Right hindlimb (tissue), 1 donor: ENCODE measurements at places on chromosomes 11 and 22.

- DNase-seq, result no peak
Measured at GRCh38 chr11:77401486-77402217, 72.2 kb downstream of the PAK1 start.

- no peak for DNase-seq
Measured at GRCh38 chr11:111531136-111531535, 9.4 kb upstream of the LAYN start.

- DNase-seq, result no peak
Measured at GRCh38 chr22:36486619-36487384, 5.4 kb upstream of the TXN2 start.

DNA sequence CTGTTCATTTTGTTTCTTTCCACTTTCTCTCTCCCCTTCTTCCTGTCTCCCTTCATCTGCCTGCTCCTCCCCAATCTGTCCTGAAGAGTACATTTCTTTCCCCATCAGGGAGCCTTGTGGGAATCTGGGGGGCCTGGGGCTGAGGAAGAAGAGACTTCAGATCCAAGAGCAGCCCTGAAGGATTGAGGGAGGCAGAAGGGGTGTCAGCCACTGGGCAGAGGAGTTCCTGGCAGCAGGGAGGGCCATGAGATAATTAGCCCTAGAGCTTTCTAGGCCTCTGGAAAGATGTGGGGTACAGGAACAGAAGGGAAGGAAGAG lies 24.4 kb upstream of the OAF start:
- DNase-seq, result peak; percentile 33

GRCh38 chr11:17351172-17351509 lies 459 bp upstream of the NCR3LG1 start:
- DNase-seq, result no peak

- no peak for DNase-seq
Measured at GRCh38 chr11:8221046-8221723, 42.5 kb downstream of the LMO1 start.

- DNase-seq, result peak; percentile 47
Measured at GRCh38 chr11:10770626-10771254, 19.7 kb downstream of the CTR9 start.

DNA sequence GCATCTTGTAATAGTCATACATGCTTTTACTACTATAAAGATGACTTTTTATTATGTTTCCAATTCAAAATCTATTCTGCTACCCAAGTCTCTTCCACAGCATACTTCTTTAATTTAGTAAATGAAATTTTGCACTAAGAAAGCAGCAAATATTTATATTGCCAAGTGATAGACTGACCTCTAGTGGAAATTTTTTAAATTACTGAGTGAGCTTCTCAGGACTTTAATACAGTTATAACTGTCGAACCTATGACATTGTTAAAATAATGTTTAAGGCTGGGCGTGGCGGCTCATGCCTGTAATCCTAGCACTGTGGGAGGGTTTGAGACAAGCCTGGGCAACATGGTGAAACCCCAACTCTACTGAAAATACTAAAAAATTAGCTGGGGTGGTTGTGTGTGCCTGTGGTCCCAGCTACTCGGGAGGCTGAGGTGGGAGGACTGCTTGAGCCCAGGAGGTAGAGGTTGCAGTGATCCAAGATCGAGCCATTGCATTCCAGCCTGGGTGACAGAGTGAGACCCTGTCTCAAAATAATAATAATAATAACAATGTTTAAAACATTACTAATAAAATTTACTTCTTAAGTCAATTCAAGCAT lies 27.3 kb downstream of the STK33 start:
- no peak for DNase-seq

GRCh38 chr22:20055654-20056053 lies 24.4 kb upstream of the DGCR8 start:
- DNase-seq, result no peak

GRCh38 chr11:94732617-94733281 lies 35.4 kb upstream of the AMOTL1 start:
- peak; percentile 51 for DNase-seq

GRCh38 chr11:82858556-82859091 lies 41.6 kb downstream of the PRCP start:
- no peak for DNase-seq

DNA sequence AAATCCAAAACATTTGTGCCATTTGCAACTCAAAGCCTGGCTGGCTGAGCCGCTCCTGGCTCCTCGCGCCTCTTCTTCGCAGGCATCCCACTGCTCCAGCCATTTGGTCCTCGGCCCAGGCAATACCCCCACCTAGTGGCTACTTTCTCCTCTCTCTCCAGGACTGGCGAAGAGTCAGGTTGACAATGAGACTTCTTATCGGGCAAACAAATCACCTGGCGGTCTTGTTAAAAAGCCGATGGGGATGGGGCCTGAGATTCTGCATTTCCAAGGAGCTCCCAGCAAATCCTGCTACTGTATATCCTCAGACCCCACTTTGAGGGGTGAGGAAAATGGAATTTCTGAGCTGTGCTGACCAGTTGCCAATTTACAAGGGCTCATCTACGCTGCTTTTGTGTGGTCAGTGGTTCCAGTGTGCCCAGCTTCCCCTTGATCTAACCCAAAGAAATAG lies 89.0 kb downstream of the ISX start:
- peak; percentile 54 for DNase-seq

DNA sequence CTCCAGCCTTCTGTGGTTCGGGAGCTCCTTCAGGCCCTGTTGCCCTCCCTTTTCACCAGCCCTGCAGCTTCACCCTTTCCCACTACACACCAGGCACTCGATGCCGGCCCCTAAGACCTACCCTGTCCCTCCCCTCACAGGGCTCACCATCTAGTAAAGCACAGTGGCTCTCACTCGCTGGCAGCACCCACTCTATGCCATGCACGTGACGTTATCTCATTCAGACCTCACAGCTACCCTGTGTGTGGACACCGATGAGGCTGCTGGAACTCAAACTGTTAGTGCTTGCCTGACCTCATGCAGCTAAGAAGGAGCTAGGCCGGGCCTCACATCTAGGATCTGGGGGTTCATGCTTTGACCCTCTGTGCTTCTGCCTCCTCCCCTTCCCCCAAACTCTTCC lies 45.5 kb downstream of the SCN3B start:
- DNase-seq, result no peak

DNA sequence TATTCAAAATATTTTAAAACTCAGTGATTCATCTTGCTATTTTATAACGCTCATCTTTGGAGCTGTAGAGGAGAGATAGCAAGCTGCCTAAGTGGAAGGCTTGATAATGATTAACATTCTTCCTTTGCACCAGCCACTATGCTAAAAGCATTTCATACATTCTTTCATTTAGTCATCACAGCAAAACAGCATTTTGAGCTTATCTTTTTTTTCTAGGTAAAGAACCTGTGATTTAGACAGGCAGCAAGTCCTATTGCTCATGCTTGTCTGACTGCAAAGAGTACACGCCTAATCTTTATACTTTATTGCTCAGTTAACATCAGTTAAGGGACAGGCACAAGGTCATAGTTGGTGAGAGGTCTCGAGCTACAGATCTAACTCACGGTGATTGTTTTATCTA lies 713.1 kb upstream of the ARHGAP42 start:
- DNase-seq, result no peak

DNA sequence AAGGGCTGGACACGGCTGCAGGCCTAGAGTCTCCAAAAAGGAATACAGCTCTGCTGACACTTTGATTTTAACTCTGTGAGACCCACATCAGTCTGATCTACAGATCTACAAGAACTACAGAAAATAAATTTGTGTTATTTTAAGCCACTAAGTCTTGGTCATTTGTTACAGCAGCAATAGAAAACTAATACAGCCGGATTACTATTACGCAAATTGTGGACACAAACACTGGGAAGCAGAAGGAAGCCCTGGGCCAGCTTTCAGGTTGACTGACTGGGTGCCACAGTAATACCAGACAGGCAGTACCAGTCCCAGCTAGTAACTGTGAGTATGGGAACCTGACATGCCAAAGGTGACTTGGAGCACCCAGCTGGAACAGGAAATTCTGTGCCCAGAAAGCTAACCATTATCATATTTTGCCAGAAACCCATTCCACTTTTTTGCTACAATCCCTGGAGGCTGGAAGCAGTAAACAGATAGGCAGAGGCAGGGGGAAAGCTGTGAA lies 13.4 kb downstream of the SLC25A17 start:
- DNase-seq, result no peak

DNA sequence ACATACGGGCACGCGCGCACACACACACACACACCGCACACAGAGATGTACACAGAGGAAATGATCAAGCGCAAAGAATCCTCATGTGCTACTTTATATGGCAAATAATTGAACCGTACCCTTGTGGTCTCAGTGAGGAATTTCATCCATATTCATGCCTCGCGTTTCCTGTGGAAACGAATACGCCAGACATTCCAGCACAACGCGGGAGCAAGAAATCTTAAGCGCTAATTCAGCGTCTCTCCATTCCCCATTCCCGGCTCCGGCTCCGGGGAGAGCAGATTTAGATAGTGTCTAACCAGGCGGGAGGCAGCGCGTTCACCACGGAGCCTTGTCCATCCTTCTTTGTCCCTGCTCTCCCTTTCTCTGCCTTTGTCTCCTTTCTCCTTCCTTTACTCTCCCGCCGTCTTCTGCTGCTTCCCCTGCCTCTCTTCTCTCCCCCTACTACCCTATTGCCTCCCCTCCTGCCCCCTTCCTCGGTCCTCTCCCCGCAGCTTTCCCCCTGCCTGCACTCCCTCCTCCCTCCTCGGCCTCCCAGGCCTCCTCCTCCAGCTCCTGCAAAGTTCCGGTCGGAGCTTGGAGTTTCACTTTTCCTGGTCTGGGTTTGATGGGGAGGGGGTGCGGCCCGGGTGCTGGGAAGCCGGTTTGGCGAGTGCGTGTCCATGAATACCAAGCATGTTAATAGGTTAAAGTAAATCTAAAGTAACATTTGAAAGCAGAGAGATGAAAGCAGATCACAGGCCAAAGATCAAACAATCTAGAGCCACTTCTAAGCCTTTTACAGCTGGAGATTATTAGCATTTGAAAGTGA lies 579.3 kb downstream of the BUD13 start:
- peak; percentile 81 for DNase-seq

DNA sequence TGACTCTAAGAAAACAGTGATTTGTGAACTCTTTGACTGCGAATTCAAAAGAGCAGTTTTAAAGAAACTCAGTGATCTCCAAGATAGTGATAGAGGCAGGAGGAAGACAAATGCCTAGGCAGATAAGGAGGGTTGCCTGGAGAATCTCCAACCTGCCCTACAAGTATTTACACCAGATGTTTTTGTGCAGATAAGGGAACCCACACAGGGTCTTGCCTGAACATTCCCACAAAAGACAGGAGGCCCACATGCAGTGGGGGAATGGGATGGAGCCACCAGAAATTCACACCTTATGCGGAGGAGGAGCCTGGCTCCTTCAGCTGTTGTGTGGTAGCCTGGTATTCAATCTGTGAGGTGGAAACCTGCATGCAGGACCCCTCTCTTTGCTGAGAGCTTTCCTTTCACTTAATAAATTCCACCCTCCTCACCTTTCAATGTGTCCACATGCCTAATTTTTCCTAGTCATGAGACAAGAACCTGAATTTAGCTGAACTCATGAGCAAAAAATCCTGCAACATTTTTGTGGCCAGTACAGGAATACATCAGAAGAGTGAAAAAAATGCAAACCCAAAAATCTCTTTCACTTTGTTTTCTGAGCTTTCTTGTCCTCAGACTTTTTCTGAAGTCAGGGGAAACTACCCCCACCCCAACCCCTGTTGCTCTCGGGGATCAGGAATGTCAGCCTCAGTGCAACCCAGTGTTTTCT lies 8.1 kb upstream of the GLYAT start:
- DNase-seq, result no peak

GRCh38 chr22:33620085-33620484 lies 300.2 kb downstream of the LARGE1 start:
- DNase-seq, result no peak

DNA sequence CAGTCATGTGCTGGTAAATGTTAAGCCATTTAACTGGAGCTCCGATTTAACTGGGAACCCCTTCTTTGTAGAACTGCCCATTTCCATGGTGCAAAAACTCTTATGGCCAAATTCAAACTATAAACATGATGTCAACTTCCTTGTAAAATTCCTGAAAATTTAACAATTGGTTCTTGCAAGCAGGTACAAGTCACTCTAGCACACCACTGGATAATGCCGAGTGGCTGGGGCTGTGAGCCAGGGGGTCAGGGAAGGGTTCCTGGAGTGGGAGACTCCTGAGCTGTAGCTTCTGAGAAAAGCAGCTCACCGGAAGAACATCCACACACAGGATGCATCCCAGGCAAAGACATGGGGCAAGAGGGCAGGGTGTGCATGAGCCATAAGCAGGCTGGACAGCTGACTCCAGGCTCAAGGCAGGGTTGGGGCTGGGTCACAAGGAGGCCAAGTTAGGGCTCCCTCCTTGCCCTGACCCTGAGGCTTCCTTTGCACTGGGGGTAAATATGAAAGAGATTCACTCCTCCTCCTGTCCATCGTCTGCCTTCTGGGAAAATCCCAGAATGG lies 18.2 kb downstream of the P2RY2 start:
- peak; percentile 1 for DNase-seq

GRCh38 chr22:30830907-30831306 lies 136.2 kb downstream of the OSBP2 start:
- DNase-seq, result no peak

GRCh38 chr11:69186316-69187260 lies 30.9 kb downstream of the SMIM38 start:
- no peak for DNase-seq

- DNase-seq, result no peak
Measured at GRCh38 chr22:32919629-32920028, 118.1 kb downstream of the TIMP3 start.

GRCh38 chr11:122156940-122157382 lies 40.9 kb upstream of the BLID start:
- DNase-seq, result peak; percentile 62

DNA sequence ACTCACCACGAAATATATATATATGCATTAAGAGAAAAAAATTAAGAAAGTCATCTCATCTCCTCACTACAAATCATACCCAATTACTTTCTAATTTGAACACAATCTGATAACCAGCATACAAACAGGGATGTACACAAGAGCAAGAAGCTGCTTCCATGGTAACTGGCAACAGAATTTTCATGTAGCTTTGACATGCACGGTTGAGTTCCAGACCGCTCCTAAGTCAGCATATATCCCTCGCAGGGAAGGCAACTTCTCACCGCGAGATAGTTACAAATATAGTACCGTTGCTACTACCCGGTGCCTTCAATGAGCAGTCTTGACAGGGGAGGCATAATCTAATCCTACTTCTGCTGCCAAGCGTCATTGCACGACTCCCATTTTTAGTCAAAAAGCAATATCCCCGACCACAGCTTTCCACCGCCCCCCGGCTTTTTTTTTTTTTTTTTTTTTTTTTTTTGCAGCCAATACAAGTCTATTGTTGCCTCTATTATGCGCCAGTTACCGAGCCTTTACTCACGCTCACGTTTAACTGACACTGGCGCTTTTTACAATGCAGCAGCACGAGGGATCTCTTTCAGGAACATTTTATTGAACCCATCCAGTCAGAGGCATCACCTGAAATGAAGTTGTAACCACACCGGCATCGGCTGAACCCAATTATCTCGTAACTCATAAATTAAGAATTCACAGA lies 2.2 kb downstream of the CADM1 start:
- peak; percentile 36 for DNase-seq
